SK-N-SH (cell line): ENCODE measurements at places on chromosomes 13 and 19.

DNA sequence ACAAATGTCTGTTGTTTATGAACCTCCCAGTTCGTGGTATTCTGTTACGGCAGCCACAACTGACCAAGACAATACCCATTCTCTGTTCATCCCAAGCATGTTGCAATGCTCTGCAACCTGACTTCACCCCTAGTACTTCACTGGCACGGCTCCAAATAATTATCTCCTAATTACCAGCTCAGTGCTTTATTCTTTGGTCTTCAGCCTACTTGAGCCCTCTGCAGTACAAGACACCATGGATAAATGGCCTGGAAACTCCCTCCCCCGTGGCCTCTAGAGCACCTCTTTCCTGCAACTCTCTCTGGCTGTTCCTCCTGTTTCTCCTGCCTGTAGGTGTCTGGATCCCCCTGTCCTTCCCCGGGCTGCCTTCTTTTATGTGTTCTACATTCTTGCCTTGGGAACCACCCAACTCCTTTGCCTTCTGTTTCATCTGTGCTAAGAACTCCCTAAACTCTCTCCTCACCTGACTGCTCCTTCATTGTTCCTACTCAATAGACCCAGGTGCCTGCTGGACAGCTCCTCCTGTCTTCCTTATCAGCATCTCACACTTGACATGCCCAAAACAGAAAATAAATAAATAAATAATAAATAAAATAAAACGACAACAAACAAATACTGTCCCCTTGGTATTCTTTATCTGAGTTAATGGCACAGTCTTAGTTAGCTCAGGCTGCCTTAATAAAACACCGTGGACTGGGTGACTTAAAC lies 200.4 kb upstream of the IPO5 start:
- DNase-seq, result no peak

- peak; percentile 25 for DNase-seq
These were observed 22.2 kb downstream of the ZNF701 start for GRCh38 chr19:52592301-52592700.

- DNase-seq, result no peak
These were observed 60.5 kb downstream of the GADD45B start for GRCh38 chr19:2536461-2536860.

GRCh38 chr13:80618781-80619180 lies 277.9 kb upstream of the SPRY2 start:
- no peak for DNase-seq

DNA sequence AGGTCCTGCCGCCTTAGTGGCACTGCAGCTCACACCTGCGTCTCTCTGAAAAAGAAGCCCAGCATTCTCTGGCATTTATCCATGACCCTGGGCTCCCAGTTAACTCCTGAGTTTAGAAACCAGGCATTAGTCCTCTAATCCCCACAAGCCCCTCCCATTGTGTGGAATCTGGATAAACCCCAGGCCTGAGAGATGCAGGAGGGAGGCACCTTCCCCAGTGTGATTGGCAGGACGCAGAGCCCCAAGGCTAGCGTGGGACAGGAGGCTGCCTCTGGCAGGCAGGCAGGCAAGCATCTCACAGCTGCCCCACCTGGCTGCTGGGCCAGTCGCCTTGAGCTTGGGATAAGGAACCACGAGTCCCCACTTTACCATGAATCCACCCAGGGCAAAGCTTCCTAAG lies 11.0 kb upstream of the SERPINE3 start:
- no peak for DNase-seq

GRCh38 chr19:8391198-8392016 lies 1.2 kb downstream of the RAB11B start:
- DNase-seq, result no peak

GRCh38 chr13:48078251-48078656 lies 16.6 kb downstream of the MED4 start:
- no peak for DNase-seq

DNA sequence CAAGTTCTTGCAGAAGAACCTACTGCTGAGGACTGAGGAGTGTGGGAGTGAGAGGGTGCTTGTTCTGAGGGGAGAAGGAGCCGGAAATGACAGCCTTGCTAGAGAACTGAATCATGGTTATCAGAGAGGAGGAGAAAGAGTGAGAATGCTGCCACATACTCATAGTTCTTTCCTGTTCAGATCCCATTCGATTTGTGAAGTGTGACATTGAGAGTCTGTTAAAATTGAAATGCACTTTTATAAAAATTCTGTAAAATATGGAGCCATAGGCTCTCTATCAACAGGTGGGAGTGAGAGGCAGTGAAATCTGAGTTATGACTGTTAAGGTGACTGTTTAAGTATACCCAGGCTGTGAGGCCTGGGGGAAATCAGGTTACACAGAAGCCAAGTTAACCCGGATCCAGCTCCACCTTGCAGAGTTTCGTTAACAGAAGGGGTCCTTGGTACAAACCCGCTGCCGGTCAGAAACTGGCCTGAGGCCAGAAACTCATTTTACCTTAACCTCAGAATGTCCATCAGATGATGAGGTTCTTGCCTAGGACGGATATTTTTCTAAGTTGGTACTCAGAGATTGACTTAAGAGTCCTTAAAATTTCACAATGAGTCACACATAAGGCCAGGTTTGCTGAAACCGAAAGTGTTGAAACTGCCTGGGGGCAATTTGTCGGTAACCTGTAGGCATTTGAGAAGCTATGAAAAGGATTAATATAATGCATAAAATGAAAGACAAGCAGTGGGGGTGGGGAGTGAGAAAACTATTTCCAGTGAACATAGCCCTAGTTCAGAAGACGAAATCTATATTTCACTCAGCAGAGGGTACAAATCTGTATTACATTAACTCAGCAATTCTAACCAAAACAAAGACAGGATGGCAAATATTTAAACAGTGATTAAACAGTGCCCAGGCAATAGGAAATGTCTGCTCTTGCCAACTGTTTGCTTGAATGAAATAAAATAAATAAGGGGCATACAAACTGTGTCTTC lies 350.5 kb downstream of the KCNRG start:
- no peak for DNase-seq

- DNase-seq, result no peak
These were observed 1626.3 kb upstream of the MIR17HG start for GRCh38 chr13:89721216-89721615.

DNA sequence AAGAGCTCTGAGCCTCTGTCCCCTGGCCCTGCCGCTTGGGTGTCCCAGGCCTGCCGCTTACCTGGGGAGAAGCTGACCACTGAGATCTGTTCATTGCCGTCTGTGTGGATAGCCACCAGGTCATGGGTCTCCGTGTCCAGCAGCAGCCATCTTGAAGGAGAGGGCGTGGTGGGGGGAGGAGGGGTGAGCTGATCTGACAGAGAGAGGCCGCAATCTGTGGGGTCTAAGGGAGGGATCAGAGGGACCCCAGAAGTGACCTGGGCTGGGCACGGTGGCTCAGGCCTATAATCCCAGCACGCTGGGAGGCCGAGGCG lies 14.6 kb upstream of the GPR4 start:
- no peak for DNase-seq

DNA sequence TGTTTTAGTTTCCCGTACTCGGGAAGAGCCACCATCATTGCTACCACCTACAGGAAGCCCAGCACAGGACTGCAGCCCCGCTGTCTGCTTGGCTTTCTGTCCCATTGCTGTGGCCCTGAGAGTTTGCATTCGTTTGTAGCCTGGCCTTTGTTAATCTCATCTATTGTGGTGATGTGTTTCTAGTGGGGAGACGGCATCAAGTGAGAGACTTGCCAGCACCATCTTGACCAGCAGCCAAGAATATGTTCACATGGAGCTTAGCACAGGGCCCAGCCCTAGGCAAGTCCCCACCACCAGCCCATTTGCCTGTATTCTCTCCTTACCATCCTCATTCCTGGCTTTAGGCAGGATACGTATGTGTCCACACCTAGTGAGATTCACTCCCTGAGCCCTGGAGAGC lies 17.3 kb upstream of the OVOL3 start:
- DNase-seq, result no peak

- no peak for DNase-seq
These were observed 381.1 kb downstream of the DACH1 start for GRCh38 chr13:71485913-71486312.

- no peak for DNase-seq
These were observed 17.1 kb downstream of the KLF5 start for GRCh38 chr13:73075954-73076353.

GRCh38 chr19:40530091-40530901 lies 46.4 kb upstream of the SHKBP1 start:
- peak; percentile 93 for DNase-seq

DNA sequence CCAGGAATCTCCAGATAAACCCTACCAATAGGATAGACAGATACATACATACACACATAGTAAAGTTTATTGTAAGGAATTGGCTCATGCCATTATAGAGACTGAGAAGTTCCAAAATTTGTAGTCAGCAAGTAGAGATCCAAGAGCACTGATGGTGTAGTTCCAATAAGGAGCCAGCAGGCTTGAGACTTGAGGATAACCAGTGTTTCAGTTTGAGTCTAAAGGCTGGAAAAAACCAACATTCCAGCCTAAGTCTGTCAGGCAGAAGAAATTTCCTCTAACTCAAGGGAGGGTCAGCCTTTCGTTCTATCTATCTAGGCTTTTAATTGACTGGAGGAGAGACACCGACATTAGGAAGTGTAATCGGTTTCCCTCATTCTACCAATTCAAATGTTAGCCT lies 110.2 kb upstream of the TSHZ3 start:
- no peak for DNase-seq

- peak; percentile 96 for DNase-seq
These were observed 2.4 kb downstream of the PTPRH start for GRCh38 chr19:55206664-55207500.

GRCh38 chr13:32476021-32476731 lies 48.2 kb upstream of the N4BP2L1 start:
- DNase-seq, result no peak

DNA sequence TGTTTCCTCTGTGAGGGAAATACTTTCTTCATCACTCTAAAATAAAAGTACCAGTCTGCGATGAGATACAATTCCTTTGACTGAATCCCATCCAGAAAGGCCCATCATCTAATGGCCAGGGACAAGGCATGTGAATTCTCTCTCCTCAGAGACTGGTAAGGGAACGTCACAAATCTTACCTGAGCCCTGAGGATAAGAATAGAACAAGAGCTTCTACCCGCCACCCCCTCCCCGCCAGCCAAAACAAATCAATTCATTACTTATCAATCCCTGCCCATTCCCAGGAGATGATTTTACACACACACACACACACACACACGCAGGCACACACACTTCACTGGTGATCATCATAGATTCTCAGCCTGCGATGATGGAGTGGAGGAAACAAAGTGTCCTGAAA lies 198.7 kb downstream of the DNAJC15 start:
- DNase-seq, result no peak

- peak; percentile 93 for DNase-seq
These were observed 13.3 kb upstream of the CACNG6 start for GRCh38 chr19:53977991-53978731.

DNA sequence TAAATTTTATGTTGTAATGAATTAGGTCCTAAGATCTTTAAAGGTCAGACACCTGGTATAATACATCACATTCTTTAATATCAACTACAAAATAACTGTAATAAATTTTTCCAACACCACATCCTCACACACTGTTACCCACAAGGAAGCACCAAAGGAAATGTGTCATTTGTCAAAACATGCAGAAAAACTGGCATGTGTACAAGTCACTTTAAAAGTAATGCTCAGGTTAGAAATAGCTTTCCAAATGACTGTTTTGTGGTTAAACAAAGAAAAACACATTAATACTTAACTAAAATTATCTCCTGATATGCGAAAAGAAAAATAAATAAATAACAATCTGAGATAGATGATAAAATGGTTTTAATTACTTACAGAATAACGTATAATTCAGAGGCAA lies 74.7 kb downstream of the MZT1 start:
- DNase-seq, result no peak

DNA sequence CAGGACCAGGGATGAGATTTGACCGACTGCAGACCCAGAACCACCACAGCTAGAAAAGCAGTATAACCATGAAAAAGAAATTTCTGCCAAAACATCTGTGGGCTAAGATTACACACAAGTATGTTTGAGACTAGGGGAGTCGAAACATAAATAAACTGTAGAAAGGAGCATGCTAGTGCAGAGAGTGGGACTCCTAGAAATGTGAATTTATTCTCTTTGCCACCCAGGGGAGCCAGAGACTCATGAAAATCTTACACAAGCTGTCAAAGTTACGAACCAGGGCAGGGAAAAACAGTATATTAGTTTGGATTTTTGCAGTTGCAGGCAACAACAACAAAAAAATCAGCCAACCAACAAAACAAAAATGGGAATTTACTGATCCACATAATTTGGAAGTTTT lies 12.3 kb upstream of the HSPH1 start:
- DNase-seq, result no peak

- DNase-seq, result peak; percentile 50
These were observed 97.0 kb upstream of the MBNL2 start for GRCh38 chr13:97124915-97125809.

- DNase-seq, result no peak
These were observed 130.5 kb downstream of the B3GLCT start for GRCh38 chr13:31330236-31330635.

- no peak for DNase-seq
These were observed at the start of gene POU2F2 for GRCh38 chr19:42132030-42132628. Gene POU2F2 (minus strand): TSS chr19:42132446. CDS start chr19:42132411, 35 bp downstream.

GRCh38 chr13:71260246-71260645 lies 606.8 kb downstream of the DACH1 start:
- no peak for DNase-seq

DNA sequence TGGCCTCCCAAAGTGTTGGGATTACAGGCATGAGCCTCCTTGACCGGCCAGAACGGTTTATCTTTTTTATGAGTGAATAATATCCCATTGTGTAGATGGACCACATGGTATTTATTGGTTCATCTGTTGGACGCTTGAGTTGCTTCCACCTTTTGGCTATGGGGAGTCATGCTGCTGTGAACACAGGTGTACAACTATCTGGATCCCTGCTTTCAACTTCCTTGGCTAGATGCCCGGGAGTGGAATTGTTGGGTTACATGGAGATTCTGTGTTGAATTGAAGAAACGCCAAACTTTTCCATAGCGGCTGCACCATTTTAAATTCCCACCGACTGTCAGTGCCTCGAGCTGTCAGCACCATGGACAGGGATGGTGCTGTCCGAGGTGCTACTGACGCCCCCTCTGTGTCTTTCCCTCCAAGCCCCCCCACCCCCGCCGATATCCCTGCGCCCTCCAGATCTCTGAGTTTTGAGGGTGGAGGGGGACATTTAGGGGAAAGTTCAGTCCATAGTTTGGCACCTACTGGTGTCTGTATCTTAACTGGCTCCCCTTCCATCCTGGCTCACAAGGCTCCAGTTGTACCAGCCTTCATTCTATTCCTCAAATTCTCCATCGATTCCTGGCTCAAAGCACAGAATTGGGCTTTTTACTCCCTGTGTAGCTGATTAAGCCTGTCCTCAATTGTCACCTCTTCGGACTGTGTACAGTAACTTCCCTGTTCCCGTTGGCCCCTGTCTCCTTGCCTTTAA lies 27.3 kb downstream of the PNPLA6 start:
- DNase-seq, result no peak

DNA sequence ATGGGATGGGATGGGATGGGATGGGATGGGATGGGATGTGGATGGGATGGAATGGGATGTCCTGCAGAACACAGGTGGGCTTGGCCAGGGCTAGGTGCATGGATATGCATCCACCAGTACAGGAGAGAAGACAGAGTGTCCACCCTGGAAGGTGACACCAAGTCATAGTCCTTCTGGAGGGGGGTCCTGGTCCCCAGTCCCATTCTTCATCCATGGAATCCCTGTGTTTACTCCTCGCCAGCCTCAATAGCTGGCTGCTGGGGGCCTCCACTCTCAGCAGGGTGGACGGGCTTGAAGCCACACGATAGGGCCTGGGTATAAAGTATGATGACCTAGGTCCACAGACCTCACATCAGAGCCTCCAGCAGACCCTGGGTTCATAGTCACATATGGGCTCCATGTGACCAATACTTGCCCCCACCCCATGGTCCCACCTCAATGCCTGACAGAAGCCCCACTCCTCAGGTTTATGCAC lies 40.1 kb downstream of the RFX2 start:
- DNase-seq, result no peak

GRCh38 chr13:23817830-23818229 lies 71.4 kb downstream of the MIPEP start:
- no peak for DNase-seq
